ENCODE measurements at places on chromosomes 12 and 14.

- DNase-seq, result no peak
Measured at GRCh38 chr14:43014338-43014737, 1407.7 kb downstream of the LRFN5 start.

GRCh38 chr12:94872971-94873733, 130.3 kb downstream of the NDUFA12 start:
- DNase-seq, result no peak

- no peak for DNase-seq
Measured at GRCh38 chr14:70350078-70350477, 9.4 kb downstream of the COX16 start.

- DNase-seq, result no peak
Measured at GRCh38 chr14:94544726-94545125, 16.5 kb upstream of the SERPINA4 start.

DNA sequence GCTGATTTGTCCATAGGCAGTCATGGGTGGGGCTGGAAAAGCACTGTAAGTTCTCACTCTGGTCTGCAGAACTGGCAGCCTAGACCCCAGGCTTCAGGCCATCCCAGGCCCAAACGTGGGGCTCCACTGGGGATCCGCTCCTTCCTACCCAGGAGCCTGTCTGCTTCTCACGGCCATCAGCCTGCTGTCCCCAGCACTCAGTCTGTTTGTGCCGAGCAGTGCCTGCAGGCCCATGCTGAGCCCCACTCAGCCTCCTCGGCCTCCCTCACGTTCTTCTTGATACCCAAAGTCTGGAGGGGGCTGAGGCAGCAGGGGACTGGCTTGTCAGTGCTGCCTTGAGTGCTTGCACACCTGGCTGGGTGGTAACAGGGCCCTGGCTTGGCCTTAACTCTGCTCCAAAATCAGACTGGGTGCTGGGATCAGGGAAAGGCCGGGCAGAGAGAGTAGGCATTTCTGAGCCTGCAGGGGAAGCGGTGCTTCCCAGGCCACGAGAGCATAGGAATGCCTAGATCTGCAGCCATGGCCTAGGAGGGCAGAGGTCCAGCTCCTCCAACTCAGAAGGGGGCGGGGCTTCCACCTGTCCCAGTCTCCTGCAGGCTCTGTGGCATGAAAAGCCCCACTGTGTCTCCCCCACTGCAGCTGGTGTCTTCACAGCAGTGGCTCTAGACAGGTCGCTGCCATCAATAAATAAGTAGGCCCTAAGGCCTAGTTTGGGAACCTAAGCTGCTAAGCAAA, 772.4 kb upstream of the FBXO33 start:
- DNase-seq, result no peak

DNA sequence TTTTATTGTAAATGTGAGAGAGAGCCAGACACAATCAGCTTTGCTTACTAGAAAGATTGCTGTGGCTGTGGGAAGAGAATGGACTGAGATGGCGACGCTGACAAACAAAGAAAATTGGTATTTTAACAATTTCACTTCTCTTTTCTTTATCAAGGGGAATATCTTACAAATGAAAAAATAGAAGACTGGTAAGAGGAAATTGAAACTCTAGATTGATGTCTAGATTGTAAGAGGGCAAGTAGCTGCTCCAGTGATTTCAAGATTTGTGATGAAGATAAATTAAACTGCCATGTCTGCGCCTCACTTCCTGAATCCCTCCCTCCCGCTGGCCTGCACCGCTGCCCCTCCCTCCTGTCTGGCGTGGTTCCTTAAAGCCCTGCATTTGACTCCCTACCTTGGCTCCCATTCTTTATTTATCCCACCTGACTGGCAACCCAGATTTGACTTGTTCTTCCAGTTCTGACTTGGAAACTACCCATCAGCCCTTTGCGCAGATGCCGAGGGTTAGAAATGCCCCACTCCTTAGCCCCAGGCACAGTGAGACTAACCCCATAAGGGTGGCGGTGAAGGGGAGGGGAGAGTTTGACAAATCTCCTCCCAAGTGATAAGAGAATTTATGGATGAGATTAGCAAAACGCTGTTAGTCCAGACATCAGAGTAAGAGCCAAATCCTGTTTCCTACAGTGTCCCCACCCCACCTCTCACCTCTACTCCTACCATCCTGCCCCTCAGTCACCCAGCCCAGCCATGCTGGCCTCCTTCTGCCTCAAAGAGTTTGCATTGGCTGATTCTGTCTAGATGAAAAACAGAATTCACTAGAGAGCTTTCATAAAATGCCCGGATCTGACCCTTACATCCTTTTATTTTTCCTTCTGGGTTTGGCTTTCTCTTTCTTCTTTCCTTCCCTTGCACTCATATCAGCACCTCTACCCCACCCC, 125.3 kb upstream of the ATF7IP start:
- DNase-seq, result no peak

GRCh38 chr14:24982472-24983155, 67.3 kb downstream of the STXBP6 start:
- no peak for DNase-seq

DNA sequence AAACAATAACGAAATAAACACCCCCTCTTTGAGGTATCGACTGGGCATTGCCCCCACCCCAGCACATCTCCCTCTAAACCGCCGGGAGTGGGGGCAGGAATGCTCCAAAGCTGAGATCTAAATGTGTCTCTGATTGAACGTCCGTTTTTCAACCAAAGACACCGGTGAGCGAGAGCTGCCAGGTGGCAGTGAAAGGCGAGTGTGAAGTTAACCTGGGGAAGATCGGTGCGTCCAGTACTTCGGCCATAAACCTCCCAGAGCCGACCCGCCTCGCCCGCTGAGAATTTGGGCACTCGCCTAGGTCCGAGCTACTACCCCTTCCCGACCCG, 625 bp downstream of the ANGEL1 start:
- DNase-seq, result no peak

DNA sequence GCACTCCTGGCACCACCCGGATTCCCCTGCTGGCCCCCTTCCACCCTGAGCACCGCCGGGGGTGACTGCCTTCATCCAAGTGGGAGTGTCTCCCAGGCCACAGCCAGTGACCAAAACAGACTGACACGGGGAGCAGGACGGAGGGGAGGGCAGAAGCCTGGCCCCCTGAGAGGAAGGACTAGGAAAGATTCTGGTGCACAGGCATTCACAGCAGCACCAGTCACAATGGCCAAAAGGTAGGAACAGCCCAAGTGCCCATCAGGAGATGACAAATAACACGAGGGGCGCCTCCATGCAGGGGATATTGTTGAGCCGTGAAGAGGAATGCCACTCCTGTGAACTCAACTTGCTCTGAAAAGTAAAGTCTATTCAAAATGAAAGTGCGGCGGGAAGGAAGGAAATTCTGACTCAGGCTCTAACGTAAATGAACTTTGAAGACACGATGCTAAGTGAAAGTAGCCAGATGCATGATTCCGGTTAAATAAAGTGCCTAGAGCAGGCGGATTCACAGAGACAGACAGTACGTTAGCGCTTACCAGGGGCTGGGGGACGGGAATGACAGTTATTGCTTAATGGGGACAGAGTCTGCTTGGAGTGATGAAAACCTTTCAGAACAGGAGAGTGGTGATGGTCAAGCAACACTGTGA, 146.1 kb upstream of the NCOR2 start:
- DNase-seq, result no peak

DNA sequence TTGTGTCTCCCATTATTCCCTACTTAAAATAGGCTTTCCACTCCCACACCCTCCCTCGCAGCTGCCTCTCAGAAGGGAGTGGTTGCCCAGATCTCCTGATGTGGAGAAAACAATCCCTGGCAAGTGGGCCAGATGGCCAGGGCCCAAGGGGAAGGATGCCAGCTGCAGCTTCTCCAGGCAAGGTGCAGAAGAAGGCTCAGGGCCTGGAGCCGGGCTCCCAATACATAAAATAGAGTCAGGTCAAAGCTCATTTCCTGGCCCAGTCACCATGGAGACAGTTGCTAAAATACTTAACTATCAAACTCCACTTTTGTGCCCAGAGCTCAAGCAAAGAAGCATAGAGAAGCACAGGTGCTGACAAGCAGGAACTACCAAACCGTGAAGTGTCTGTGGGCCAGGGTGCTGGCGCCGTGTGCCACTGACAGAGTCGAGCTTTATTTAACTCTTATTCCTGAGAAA, 45.7 kb upstream of the ITPR2 start:
- DNase-seq, result no peak

DNA sequence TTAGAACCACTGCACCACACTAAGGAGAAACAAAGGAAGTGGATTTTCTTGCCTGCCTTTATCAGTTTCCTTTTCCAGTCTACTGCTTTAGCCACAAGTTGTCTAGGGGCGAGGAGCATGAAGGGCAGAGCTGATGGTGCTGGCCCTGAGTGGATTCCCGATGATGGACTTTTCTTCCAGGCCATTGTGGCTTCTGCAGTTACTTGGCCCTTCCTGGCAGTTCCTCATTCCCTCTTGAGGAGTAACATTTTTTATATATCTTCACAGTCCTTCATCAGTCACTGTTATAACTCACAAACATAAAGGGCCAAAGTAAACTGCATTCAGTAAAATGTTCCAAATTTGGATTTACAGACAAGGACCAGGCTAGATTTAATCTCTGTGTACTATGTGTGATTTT, 61.2 kb upstream of the SRSF5 start:
- DNase-seq, result no peak

DNA sequence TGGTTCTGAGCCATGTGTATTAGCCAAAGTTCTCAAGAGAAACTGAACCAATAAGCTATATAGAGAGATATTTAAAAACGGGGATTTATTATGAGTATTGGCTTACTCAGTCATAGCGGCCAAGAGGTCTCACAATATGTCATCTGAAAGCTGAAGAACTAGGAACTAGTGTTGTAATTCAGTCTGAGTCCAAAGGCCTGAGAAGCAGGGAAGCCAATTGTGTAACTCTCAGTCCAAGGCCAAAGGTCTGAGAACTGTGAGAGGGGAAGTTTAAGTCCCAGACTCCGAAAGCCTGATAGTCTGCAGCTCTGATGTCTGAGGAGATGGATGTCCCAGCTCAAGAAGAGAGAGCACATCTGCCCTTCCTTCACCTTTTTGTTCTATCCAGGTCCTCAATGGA, 344.8 kb upstream of the USP15 start:
- DNase-seq, result no peak

DNA sequence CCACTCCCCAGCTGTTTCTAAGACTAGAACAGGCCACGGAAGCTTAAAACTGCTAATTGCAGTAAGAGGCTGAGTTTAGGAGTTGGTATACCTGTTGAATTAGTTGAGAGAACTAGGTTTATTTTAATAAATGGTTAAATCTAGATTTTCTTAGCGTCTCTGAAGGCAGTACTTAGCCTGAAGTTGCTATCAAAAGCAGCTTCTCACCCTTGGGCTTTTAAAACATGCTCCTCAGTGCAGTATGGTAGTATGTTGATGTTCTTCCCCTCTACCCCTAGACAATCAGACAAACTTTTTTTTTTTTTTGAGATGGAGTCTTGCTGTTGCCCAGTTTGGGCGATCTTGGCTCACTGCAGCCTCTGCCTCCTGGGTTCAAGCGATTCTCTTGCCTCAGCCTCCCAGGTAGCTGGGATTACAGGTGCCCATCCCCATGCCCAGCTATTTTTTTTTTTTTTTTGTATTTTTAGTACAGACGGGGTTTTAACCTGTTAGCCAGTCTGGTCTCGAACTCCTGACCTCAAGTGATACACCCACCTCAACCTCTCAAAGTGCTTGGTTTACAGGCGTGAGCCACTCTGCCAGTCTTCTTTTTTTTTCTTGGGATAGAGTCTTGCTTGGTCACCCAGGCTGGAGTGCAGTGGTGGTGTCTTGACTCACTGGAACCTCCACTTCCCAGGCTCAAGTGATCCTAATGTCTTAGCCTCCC, 6.8 kb downstream of the SRSF5 start:
- DNase-seq, result no peak

DNA sequence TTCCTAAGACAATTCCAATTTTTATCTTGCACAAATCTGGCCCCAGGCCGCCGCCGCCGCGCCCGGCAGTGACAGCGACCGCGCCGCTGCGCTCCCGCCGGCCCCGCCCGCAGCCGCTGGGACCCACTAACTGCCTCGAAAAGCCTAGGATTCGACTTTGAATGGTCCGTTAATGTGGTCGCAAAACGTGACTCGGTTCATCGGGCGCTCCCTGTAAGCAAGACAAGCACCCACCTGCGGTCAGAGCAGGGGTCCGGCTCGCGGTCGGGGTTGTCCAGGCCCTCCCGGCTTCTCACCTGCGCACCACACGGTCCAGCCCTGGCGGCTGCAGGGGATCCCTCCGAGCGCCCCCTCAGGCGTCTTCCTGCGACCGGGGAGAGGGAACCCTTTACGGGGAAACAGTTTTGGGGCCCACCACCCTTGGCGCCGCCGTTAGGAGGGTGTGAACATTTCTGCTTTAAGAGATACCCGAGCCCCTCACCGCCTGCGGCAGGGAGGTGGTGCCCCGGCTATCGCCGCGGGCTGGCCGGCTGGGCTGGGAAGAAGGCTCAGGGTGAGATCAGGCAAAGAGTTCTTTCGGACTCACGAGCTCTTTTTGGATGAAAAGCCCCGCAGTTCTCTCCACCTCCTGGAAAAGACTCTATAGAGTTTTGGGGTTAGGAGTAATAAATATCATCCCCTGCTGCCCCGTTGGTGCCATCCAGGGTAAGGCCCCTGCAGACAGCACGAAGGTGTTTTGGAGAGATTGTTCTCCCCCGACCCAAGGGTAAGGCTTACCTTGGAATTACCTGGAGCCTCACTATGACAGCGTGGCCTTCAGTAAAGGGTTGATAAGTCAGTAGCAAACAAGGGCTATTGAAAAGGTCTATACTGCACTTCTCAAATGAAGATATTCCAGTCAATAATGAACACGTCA, 13.6 kb upstream of the FOXJ2 start:
- DNase-seq, result no peak

- DNase-seq, result no peak
Measured at GRCh38 chr14:44109036-44109435, 398.0 kb downstream of the FSCB start.

DNA sequence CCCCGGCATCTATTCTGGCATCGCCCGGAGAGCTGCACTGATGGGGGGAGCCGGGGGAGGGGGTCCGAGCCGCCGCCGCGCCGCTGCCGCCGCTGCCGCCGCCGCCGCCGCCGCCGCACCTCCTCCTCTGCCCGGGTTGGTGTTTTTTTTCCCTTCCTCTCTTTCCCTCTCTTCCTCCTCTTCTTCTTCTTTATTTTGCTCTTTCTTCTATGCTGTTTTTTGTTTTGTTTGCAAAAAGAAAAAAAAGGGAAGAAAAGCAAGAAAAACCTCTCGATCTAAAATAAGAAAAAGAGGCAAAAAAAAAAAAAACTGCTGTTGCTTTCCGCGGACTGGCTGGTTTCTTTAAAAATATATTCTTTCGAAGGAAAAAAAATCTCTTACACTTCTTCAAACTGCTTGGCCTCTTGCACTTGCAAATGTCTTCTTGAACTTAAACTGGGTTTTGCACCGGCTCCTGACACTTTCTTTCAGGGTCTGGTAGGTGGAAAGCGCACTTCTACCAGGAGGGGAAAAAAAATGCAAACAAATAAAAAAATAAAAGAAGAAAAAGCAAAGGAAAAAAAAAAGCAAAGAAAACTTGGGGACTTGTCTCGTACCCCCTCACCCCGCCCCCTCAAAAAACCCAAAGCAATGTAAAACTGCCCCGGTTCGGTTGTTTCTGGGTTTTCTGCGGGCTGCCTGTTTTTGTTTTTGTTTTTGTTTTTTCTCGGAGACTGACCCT, 616 bp downstream of the BCL11B start:
- DNase-seq, result no peak

GRCh38 chr12:47321436-47321835, 241.7 kb upstream of the AMIGO2 start:
- DNase-seq, result no peak

All from NCI-H1048 (cell line).